Cardiac muscle cell (in vitro differentiated cells and primary cell): ENCODE measurements at places on chromosomes 5 and 9.

GRCh38 chr9:72362680-72363139, 2.3 kb downstream of the ZFAND5 start:
- peak; percentile 77 for DNase-seq

GRCh38 chr5:33608344-33609041, 167.7 kb downstream of the TARS1 start:
- DNase-seq, result peak; percentile 9

- peak; percentile 69 for DNase-seq
Observed at GRCh38 chr9:29691758-29692407, 2118.6 kb upstream of the C9orf72 start.

GRCh38 chr5:127806776-127807175, 103.6 kb downstream of the CCDC192 start:
- no peak for DNase-seq

GRCh38 chr5:151904909-151905308, 19.7 kb downstream of the GLRA1 start:
- no peak for DNase-seq

GRCh38 chr5:95241635-95242034, 43.3 kb downstream of the MCTP1 start:
- DNase-seq, result no peak

- DNase-seq, result no peak
Observed at GRCh38 chr5:143183989-143184388, 219.5 kb downstream of the NR3C1 start.

DNA sequence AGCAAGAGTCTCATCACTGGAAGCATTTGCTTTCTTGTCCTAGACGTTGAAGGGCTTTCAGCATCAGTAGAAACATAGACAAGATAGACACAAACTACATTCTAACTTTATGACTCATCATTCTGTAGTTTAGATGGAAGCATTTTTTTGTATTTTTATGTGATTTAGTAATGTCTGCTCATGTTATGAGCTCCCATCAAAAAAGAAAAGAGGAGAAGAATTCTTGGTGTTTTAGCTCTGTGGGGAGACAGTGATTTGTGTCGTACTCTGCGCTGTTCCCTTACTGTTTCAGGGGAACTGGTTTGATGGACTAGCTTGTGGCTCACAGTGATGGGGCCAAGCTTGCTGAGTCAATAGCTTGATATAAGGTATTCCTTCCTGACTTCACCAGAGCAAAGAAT, 159.2 kb upstream of the WWC1 start:
- peak; percentile 7 for DNase-seq

- no peak for DNase-seq
Observed at GRCh38 chr5:167271081-167271480, 1020.4 kb upstream of the WWC1 start.

- no peak for DNase-seq
Observed at GRCh38 chr9:98290411-98290810, 35.0 kb upstream of the TBC1D2 start.

- no peak for DNase-seq
Observed at GRCh38 chr5:139817362-139817761, 21.8 kb downstream of the PSD2 start.

DNA sequence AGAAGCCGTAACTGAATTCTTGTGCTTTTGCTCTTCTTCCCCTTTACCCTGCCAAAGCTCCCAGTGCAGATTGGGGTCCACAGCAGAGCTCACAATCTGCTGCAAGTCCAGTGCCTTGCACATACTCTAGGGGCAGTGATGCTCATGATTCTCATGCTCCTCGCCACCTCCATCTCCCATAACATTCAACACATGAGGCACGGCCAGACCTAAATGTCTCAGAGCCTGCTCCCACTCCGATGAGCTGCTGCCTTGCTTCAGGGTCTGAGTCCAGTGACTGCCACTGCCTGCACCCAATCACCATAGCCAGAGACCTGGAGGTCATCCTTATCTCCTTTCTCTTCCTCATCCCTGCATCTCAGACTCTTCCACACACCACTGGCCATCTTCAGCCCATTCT, 10.5 kb downstream of the CSF1R start:
- DNase-seq, result no peak

DNA sequence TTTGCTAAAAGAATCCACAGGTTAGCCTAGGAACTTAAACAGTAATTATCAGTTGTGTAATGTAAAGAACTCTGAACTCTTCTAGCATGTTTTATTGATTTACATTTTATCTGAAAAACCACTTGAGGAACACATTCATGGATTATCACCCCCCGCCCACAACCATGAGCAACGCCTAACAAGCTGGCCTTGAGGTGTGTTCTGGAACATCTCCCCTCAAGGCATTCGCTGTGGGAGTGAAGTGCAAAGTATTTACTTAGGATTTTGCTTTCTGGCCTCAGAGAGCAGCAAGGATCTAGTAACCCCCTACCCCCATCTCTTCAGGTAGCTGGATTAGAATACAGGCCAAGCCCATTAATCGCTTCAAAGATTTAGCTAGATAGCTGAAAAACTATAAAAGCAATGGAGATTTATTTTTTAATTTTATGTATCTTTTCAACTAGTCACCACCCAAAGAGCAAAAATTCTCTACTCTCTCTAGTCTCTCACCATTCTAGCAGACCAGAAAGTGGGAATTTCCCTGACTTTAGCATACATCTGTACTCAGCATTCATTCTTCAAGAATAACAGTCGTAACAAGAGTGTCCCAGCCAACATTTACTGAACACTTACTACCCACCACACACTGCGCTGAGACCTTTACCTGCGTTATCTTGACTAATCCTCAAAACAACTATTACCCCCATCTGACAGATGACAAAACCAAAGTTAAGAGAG, 37.2 kb downstream of the DDX31 start:
- DNase-seq, result no peak

GRCh38 chr5:104708027-104708426, 1145.4 kb upstream of the NUDT12 start:
- DNase-seq, result no peak

DNA sequence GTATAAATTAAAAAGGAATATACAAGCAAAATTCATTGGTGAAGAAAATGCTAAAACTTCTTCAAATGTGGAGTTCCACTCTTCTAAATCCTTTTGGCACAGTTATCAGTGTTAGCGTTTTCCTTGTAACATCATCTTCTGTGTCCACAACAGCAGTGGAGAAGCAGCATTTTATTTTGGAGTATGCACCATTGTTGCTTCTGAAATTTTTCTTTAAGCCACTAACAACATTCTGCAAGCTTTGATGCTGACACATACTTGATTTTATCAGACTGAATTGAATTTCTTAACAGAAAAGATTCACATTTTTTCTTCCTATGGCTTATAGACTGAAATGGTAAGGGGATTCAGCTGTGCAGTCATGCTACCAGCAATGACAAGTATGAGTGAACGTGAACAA, 60.8 kb upstream of the PTGER4 start:
- no peak for DNase-seq

DNA sequence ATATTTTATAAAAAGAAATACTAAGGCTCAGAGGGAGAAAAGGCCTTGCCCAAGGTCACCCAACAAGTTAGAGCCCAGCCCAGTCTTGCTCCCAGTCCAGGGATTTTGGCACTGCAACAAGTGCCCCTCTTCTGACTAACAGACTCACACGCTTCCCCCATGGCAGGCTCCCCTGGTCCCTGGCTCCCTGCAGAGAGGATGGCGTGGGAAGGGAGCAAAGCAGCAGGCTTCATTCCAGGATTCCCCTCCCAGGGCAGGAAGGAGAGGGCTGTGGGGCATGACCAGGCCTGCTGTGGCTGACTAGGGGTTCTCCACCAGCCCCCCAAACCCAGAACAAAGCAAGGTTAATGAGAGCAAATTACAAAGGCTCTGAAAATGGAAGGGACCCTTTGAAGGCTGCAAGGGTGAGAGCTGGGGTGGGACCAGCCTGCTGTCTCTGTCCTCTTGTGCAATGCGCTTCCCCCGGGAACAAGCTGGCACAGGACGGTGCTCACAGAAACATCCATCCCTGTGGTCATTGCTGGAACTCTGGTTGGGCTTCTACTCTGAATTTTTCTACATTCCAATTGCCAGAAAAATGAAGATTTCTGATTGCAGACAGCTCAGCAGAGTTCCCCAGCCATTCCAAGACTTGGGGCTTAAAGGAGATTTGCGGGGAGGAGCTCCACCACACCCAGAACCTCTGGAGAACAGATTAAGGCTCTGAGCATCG, 37.1 kb upstream of the FAT2 start:
- no peak for DNase-seq

DNA sequence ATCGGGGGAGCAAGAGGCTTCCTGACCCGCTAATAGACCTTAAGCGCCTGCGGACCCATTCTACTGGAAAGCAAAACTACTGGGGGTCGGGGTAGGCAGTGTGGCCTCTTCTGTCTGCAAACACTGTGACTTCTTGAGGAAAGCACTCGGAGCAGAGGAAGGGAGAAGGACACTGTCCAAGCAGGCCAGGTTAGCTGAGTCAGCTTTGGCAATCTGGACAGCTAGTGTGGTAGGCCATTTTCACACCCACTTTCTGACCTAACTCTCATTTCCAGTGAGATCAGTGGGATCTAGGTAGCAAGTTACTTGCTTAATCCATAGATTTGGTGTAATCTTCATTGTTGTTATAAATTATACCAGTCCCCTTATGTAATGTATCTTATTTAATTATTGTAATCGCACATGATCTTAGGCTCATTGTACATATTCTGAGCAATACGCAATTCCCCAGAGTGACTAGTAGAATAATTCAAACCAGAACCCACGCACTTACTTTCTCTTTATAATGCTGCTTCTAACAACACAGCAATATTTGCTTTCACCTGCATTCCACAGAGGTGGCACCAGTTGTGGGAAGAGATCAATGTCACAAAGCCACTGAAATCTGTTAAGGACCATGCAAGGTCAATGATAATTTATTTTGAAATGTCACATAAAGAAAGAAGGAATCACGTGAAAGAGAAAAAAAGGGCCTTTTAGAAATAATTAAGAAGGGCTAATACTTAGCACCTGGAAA, 82.9 kb downstream of the NREP start:
- no peak for DNase-seq

DNA sequence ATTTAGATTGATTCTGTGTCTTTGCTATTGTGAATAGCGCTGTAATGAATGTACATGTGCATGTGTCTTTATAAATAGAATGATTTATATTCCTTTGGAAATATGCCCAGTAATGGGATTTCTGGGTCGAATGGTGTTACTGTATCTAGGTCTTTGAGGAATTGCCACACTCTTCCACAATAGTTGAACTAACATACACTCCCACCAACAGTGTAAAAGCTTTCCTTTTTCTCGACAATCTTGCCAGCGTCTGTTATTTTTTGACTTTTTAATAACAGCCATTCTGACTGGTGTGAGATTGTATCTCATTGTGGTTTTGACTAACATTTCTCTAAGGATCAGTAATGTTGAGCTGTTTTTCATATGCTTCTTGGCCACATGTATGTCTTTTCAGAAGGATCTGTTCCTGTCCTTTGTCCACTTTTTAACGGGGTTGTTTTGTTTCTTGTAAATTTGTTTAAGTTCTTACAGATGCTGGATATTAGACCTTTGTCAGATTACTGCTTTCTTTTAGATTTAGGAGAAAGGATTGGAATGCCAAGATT, 125.0 kb upstream of the NR5A1 start:
- no peak for DNase-seq

- DNase-seq, result no peak
Observed at GRCh38 chr9:34519321-34520020, 3.3 kb downstream of the ENHO start.

DNA sequence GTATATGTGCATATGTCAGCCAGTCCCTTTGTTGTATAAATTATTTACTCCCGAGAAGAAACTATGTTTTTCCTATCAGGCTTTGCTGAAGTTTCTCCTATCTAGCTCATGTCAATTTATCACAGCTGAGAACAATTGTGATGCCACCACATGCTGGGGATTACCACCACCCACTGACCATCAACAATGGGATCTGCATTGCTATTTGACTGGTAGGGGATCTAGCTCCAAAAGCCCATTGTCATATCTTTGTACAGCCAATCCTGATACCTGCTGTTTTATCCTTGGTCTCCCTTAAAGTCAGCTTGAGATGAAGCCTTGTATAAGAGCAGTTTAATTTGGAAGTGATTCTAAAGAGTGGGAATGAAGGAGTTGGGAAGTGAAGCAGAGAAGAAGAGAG, 53.9 kb upstream of the KCNN2 start:
- no peak for DNase-seq

GRCh38 chr5:120624021-120624563, 160.0 kb downstream of the PRR16 start:
- peak; percentile 73 for DNase-seq

GRCh38 chr5:135440916-135441315, 6.2 kb downstream of the DCANP1 start:
- DNase-seq, result no peak

- peak; percentile 91 for DNase-seq
Observed at GRCh38 chr5:84249918-84250630, 134.6 kb downstream of the EDIL3 start.

GRCh38 chr5:175211956-175212756, 231.8 kb downstream of the DRD1 start:
- DNase-seq, result no peak

GRCh38 chr5:43572357-43572756, 15.5 kb upstream of the PAIP1 start:
- peak; percentile 12 for DNase-seq

GRCh38 chr9:87798261-87798833, 72.4 kb downstream of the CTSL start:
- DNase-seq, result no peak

DNA sequence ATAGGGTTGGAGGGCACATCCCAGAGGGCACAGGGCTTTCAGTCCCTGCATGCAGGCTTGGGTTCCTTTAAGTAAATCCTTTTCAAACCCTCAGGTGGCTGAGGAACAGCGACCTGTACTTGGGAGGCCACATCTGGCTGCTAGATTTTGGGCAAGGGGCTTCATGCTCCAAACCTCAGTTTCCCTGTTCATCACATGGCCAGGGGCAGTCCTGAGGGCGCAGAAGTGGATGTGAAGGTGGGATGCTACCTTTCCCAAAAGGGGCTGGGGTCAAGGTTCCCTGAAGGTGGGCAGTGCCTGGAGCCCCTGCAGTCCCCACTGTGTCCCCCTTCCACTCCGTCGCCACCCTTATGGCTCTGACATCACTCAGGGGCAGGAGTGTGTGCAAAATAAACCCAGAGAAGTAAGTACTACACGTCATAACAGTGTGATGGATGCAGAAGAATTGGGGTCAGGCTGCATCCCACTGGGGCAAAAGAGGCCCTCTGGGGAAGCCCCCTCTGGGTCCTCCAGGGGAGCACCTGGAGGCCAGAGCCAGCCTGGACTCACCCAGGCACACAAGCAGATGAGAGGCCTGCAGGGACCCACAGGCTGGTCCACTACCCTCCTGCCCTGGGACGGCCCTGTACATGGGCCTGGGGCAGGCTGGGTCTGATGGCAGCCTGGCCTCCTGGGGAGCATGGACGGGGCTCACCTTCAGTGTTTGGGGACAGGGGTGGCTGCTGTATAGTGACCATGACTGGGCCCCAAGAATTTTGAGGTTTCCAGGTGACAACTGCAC, 1.9 kb upstream of the CARD19 start:
- no peak for DNase-seq

- DNase-seq, result no peak
Observed at GRCh38 chr5:9339206-9339818, 206.6 kb downstream of the SEMA5A start.

GRCh38 chr5:145558288-145558687, 276.9 kb downstream of the PRELID2 start:
- DNase-seq, result no peak

GRCh38 chr9:114656301-114656700, 1.3 kb downstream of the TEX53 start:
- no peak for DNase-seq
